Stimulated activated CD8-positive, alpha-beta memory T cell treated with anti-CD3 and anti-CD28 coated beads, Interleukin-15, amount 100 ng/mL, for 4 hours (primary cell): ENCODE measurements at places on chromosomes 7 and 10.

- no peak for DNase-seq
Measured at GRCh38 chr7:130269318-130269694, 2.6 kb downstream of the CPA2 start.

- no peak for DNase-seq
Measured at GRCh38 chr10:36801660-36802059, 323.7 kb upstream of the ANKRD30A start.

- DNase-seq = no peak
Measured at GRCh38 chr7:20241911-20242261, 24.7 kb upstream of the MACC1 start.

- DNase-seq = no peak
Measured at GRCh38 chr7:152902054-152902453, 142.5 kb downstream of the ACTR3B start.

- DNase-seq = no peak
Measured at GRCh38 chr10:3892440-3893425, 107.7 kb upstream of the KLF6 start.

GRCh38 chr7:99054781-99055180 lies 89.1 kb downstream of the SMURF1 start:
- no peak for DNase-seq

DNA sequence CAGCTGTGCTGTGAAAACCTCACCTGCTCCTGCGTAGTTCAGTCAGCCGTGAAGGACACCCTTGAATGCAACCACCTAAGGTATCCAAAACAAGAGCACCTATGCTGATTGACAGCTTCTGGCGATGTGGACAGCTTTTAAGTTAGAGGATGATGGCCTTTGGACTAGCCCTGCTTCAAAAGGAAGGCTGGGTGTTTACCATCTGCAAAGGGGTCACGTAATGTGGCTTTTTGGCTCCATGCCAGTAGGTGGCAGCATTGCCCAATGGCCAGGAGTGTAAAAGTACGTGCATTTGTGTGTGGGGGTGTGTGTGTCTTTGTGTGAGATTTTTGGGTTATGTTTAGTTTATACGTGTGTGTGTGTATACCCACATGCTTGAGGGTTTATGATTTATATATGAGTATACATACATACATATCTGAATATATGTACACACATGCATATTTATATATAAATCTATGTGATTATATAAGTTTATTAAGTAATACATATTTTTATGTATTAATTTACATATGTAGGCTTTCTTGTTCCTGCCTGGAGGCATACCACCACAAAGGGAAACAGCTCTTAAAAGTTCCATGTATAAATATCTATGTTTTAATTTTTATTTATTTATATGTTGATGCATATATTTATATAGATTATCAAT lies 236.3 kb upstream of the ANKRD30A start:
- DNase-seq = no peak

DNA sequence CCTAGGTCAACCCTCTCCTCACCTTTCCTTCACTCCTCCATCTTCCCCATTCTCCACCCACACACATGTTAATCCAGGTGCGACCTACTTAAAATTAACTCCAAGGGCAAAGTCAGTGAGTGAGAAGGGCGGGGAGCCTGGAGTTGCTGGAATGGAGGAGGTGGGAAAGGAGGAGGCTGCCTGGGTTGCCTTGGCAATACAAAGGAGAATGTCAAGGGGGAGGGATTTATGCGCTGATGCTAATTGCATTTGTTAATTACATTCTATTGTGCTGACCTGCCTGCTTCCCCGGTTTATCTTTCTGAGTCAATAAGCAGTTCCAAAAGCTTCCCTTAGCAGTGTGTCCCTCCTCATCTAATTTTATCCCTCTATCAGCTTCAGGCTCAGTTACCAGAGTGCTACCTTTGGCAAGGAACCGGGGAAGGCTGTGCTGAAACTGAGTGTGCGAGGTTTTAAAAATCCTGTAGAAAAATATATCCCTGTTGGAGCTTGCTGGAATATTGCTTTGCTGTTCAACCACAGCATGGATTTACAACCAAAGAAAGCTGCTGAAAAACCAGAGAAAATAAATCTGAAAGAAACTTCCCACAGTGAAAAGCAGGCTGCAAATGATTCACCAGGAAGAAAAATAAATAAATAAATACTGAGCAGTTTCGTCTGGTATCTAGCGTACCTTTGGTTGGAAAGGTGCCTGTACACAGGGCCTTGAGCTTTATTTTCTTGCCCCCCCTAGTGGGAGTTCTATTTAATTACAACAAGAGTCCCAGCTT lies 113.2 kb upstream of the DGKB start:
- DNase-seq = no peak

DNA sequence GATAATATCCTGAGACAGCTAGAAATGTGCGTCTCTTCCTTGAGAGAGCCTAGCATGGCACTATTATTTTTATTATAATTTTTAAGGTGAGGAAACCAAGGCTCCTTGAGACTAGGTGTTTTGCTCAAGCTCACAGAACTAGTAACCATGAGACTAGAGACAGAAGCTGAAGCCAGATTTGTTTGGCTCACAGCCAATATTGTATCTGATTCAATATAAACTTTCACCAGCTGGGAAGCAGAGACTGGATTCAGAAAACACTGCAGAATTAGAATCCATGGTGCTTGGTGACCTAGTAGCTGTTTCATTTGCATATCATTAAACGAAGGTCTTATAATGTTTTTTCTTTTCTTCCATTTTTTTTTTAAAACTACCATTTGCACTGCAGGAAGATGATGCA lies 64.4 kb downstream of the DNAJB9 start:
- no peak for DNase-seq

DNA sequence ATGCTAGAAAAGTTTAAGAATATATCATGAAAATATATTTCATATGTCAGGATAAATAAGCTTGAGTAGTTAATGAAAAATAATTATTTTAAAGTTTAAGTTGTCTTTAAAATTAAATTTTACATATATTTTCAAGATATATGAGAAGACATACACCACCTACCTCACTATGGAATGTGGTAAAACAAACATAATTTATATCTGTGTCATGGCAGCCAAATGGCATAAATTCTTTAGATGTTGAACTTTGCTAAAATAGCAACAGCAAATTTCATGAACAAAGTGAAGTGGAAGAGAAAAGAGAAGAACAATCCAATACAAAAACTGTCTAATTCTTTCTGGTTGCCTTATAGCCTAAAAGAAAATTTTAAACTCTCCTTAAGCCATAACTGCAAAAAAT lies 39.6 kb upstream of the SLC16A12 start:
- DNase-seq = no peak

DNA sequence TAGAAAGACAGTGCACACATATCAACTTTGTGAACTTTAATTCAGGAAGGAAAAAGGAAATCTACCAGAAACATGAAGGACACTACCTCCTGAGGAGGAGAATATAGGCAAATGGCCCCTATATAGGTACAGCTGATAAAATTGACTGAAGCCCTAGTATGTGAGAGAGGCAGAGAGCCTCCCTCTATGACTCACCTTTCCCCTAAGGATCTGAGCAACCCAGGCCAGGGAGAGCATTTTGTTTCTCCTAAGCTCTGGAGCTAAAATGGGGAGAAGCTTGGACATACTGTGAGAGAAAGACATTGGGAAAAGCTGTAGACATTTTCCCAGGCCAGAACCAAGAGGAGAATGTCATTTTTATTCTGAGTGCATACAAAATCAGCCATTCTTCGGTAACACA lies 303.5 kb downstream of the AHR start:
- no peak for DNase-seq

GRCh38 chr7:14974688-14975087 lies 72.1 kb upstream of the DGKB start:
- no peak for DNase-seq

- no peak for DNase-seq
Measured at GRCh38 chr7:116142850-116143249, 67.5 kb upstream of the TES start.

- no peak for DNase-seq
Measured at GRCh38 chr7:2931034-2931415, 86.9 kb upstream of the GNA12 start.

- no peak for DNase-seq
Measured at GRCh38 chr10:95818668-95819067, 62.7 kb downstream of the ENTPD1 start.

DNA sequence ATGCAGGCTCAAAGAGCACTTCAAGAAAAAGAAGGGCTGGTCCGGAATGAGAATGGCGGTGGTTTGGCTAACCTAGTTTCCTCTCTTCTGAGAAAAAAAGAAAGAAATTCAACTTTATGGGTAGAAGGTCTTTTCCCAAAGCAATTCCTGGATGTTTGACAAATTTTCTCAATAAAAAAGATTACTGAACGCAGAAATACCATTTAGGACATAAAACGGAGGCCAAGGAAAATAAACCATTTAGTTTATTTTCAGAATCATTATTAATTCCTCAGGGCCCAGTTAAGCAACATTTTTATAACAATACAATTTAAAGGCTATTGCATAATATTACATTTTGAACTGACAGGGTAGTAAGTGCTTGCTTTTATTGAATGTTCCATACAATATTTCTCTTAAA lies 284.6 kb upstream of the ANKRD30A start:
- no peak for DNase-seq

GRCh38 chr10:112585126-112585525 lies 138.1 kb downstream of the VTI1A start:
- DNase-seq = no peak
